Naive thymus-derived CD4-positive, alpha-beta T cell (primary cell): ENCODE measurements at places on chromosomes 11 and 22. TPM values are rescaled to one million over a fixed set of nuclear protein-coding genes. Genes with fewer than 3 reads are reported as not detected.

GRCh38 chr11:120564573-120565311, 53.2 kb downstream of the GRIK4 start:
- H3K4me3 ChIP-seq = no peak overlapping the region
- H3K4me1 ChIP-seq = no peaks in the 10 kb centered on the region
- no peak for DNase-seq
- no peaks in the 10 kb centered on the region for H3K27me3 ChIP-seq

DNA sequence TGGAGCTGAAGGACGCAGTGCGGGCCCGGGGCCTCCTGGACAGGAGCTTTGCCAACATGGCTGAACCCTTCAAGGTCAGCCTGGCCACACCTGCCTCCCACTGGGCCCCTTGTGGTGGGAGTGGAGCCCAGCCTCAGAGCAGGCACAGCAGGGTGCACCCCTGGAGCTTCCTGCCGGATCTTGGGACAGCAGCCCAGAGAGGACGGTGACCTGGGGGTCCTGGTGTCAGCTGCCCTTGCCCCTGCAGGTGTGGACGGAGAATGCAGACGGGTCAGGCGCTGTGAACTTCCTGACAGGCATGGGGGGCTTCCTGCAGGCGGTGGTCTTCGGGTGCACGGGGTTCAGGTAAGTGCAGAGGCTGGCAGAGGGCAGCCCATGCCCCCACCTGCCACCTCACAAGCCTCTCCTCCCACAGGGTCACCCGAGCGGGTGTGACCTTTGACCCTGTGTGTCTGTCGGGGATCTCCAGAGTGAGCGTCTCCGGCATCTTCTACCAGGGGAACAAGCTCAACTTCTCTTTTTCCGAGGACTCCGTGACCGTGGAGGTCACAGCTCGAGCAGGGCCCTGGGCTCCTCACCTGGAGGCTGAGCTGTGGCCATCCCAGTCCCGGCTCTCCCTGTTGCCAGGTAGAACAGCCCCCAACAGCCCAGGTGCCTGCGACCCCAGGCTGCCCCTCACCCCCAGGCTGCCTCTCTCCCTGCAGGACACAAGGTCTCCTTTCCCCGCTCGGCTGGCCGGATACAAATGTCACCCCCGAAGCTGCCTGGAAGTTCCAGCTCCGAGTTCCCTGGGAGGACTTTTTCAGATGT, 5.1 kb downstream of the PGGHG start:
- peaks cover 8% of the 10 kb centered on the region for H3K36me3 ChIP-seq
- no peaks in the 10 kb centered on the region for H3K27me3 ChIP-seq
- no peak for DNase-seq
- peaks cover 28% of the 10 kb centered on the region for H3K4me1 ChIP-seq
- no peak overlapping the region for H3K4me3 ChIP-seq

DNA sequence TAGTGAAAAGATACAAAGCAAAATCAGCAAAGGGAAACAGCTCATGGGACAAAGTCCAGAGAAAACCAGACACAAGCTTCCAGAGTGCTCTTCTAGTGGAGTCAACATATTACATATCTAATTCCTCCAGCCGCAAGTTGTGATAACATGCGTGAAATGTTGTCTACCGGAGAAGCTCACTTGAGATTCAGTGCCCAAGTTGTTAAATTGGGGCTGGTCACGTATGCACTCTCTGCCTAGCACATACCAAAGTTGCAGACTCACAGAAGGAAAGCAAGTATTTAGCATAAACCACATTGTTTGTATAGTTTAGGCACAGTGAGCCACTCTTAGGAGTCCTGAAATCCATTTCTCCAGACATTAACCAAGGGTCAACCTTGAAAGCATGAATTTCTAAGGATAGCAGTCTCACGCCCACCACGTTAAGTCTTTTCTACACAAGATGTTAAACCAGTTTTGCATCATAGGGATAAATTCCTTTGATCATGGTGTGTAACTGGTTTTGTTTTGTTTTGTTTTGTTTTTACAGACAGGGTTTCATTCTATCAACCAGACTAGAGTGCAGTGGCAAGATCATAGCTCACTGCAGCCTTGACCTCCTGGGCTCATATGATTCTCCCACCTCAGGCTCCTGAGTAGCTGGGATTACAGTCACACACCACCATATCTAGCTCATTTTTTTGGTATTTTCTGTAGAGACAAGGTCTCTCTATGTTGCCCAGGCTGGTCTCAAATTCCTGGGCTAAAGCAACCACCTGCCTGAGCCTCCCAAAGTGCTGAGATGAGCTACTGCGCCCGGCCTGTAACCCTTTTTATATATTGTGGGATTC, 39.5 kb upstream of the EP300 start:
- no peak overlapping the region for H3K4me3 ChIP-seq
- H3K27ac ChIP-seq = no peak overlapping the region
- H3K27me3 ChIP-seq = no peaks in the 10 kb centered on the region
- H3K4me1 ChIP-seq = no peaks in the 10 kb centered on the region
- H3K36me3 ChIP-seq = no peaks in the 10 kb centered on the region

- no peaks in the 10 kb centered on the region for H3K36me3 ChIP-seq
- no peak overlapping the region for H3K4me3 ChIP-seq
- no peak overlapping the region for H3K27ac ChIP-seq
- no peak for DNase-seq
- no peaks in the 10 kb centered on the region for H3K27me3 ChIP-seq
Observed at GRCh38 chr22:34297536-34298120, 377.4 kb upstream of the LARGE1 start.

- DNase-seq = no peak
- H3K4me3 ChIP-seq = no peak overlapping the region
- no peaks in the 10 kb centered on the region for H3K4me1 ChIP-seq
- H3K36me3 ChIP-seq = no peaks in the 10 kb centered on the region
Observed at GRCh38 chr11:95524314-95525036, 265.1 kb downstream of the FAM76B start.

GRCh38 chr22:41146573-41146972, 54.2 kb downstream of the EP300 start:
- H3K27me3 ChIP-seq = no peaks in the 10 kb centered on the region
- peaks cover 32% of the 10 kb centered on the region for H3K36me3 ChIP-seq
- no peak overlapping the region for H3K4me3 ChIP-seq
- no peaks in the 10 kb centered on the region for H3K4me1 ChIP-seq
- H3K27ac ChIP-seq = no peak overlapping the region
- DNase-seq = no peak

- H3K36me3 ChIP-seq = no peaks in the 10 kb centered on the region
- H3K27ac ChIP-seq = no peak overlapping the region
- no peak for DNase-seq
- H3K4me3 ChIP-seq = no peak overlapping the region
Observed at GRCh38 chr11:32353884-32354283, 81.5 kb downstream of the WT1 start.

DNA sequence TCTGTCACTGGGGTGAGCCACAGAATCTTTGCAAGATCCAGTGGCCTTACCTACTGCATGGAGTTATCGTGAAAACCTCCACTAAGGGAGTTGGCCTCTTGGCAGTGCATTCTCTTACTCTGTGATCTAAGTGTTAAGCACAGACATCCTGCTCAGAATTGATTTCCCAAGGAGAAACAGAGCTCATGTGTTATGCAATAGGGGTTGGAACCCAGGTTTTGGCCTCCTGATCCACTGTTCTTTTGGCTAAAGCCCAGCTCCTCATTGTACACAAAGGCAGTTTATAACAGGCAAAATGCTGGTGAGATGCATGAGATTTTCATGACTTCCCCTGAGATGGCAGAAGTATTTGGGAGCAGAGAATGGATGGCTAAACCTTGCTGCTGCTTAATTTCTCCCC, 11.8 kb downstream of the DTX4 start:
- H3K4me1 ChIP-seq = no peaks in the 10 kb centered on the region
- H3K4me3 ChIP-seq = no peak overlapping the region
- H3K27me3 ChIP-seq = no peaks in the 10 kb centered on the region
- H3K36me3 ChIP-seq = no peaks in the 10 kb centered on the region
- H3K27ac ChIP-seq = no peak overlapping the region
- DNase-seq = no peak

GRCh38 chr11:72377596-72377995, 56.7 kb downstream of the CLPB start:
- no peaks in the 10 kb centered on the region for H3K4me1 ChIP-seq
- H3K27ac ChIP-seq = no peak overlapping the region
- no peak overlapping the region for H3K4me3 ChIP-seq

GRCh38 chr11:40140560-40140959, 1318.9 kb downstream of the LRRC4C start:
- no peaks in the 10 kb centered on the region for H3K4me1 ChIP-seq
- H3K27me3 ChIP-seq = no peaks in the 10 kb centered on the region
- H3K36me3 ChIP-seq = no peaks in the 10 kb centered on the region

- H3K36me3 ChIP-seq = no peaks in the 10 kb centered on the region
- H3K27ac ChIP-seq = no peak overlapping the region
- H3K4me3 ChIP-seq = peak overlapping the region; percentile 0
- peaks cover 13% of the 10 kb centered on the region for H3K4me1 ChIP-seq
- peak; percentile 2 for DNase-seq
- no peaks in the 10 kb centered on the region for H3K27me3 ChIP-seq
Observed at GRCh38 chr11:36409152-36409816, 100.8 kb downstream of the TRAF6 start.

- DNase-seq = peak; percentile 85
Observed at GRCh38 chr11:62081378-62082291, 42.2 kb upstream of the INCENP start.

DNA sequence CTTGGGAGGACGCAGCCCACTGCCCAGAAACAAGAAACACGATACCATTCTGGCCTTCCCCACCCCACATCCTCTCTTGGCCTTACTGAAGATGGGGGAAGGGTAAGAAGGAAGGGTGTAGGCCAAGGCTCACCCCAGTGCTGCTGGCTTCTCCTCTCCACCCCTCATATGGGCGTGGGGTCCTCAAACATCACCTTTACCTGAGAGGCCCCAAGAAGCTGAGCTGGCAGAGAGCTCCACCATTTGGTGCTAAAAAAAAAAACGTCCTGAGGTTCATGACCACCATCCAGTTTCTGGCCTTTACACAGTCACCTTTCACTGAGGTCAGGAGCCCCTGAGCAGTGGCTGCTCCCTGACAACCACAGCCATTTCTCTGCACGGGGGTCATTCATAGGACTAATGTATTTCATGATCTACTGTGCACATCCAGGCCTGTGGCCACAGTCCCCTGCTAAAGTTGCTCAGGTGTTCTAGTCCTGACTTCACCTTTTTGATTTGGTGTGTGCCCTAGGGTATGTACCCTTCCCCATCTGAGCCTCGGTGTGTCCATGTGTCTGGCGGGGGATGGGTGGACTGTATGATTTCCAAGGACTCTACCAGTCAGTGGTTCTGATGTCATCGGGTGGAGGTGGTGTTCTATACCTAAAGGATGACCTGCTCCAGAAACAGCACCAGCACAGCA, 15.1 kb downstream of the RHOG start:
- peaks cover 46% of the 10 kb centered on the region for H3K36me3 ChIP-seq
- H3K4me1 ChIP-seq = peaks cover 13% of the 10 kb centered on the region
- no peak overlapping the region for H3K4me3 ChIP-seq
- H3K27ac ChIP-seq = peak overlapping the region; percentile 38
- no peaks in the 10 kb centered on the region for H3K27me3 ChIP-seq

DNA sequence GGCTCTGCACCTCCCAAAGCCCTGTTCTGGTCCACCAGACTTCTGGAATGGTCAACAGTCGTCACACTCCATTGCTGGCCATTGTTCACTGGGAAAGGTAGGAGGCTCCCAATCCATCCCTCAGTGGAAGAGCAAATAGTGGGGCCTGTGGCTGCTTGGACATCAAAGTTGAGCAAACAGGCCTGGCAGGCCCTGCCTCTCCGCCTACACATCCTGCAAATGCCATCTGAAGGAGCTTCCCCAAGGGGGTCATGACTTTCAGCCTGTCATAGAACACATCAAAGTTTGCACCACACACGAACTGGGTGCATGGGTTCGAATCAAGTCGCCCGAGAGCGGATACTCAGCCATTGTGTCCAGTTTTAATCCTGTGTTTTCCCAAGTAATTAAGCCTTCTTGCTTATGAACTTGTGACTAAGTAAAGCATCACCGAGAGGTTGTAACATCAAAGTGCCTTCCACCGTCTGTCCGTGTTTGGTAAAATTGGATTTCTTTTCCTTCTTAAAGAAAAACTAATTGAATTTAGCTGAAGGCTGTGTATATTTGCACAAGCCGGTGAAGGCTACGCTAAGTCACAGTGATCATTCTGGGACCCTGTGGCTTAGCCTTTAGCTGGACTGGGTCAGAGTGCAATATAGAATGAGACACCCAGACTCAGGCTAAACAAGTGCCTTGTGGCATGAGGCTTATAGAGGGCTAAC, 36.1 kb downstream of the CLPB start:
- H3K4me1 ChIP-seq = no peaks in the 10 kb centered on the region
- no peak overlapping the region for H3K27ac ChIP-seq
- no peak overlapping the region for H3K4me3 ChIP-seq

DNA sequence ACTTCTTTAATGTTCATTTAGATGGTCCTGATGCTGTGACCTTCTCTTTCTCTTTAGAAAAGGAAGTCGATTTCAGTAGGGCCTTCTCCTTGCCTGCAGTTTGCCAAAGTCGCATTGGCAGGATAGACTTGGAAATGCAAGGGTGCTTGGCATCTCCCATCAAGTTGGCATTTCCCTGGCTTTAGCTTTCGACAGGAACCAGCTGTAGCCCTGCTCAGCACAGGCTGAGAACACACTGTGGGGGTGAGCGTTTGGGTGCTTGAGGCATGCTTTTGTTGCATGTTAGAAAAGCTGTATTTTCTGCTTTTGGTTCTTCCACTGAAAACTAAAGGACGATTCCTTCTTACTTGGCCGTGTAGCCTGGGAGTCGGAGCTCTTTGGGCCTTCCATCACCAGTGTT, 37.7 kb downstream of the LDLRAD3 start:
- H3K36me3 ChIP-seq = no peaks in the 10 kb centered on the region
- no peak for DNase-seq
- H3K27ac ChIP-seq = no peak overlapping the region
- no peaks in the 10 kb centered on the region for H3K4me1 ChIP-seq

- H3K36me3 ChIP-seq = no peaks in the 10 kb centered on the region
- no peaks in the 10 kb centered on the region for H3K27me3 ChIP-seq
- H3K4me1 ChIP-seq = no peaks in the 10 kb centered on the region
- H3K27ac ChIP-seq = no peak overlapping the region
Observed at GRCh38 chr22:41001722-41002122, 50.5 kb downstream of the RBX1 start.

The C22orf42 gene
- not detected for total RNA-seq

The WNT7B gene
- total RNA-seq = not detected

The PHETA2 gene
- 3.9 and 4.1 TPM in 2 replicates for total RNA-seq

The OR8A1 gene
- not detected for total RNA-seq

The GAL3ST1 gene
- total RNA-seq = not detected

The FUT4 gene
- 5.6 TPM for total RNA-seq

The GLYATL2 gene
- total RNA-seq = not detected

The OOSP3 gene
- not detected for total RNA-seq

The ZNF74 gene
- total RNA-seq = 8.9 and 12.9 TPM in 2 replicates

The KCNQ1 gene
- 14.7 and 17.9 TPM in 2 replicates for total RNA-seq

The KRTAP5-8 gene
- total RNA-seq = not detected

The ZW10 gene
- total RNA-seq = 10.6 TPM
